ENCODE measurements at places on chromosomes 7 and 10.

DNA sequence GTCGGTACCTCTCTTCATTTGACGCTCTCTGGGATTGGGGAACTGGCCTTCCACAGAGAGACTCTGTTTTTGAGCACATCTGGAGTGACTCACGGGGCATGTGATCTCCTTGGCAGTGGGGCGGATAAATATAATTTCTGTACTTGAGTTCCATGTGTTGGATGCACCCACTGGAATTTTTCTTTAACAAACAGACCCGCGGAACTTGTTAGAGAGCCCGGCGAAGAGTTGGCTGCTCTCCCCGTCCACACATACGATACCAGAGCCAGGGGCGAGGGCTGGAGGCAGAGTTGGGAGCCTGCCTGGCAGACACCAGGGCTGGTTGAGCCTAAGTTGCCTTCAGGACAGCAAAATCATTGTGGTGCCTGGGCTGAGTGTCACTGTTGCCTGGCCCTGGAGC, at the start of gene FAM180A:
FAM180A (minus strand) TSS at position 44 of the 400 bp plus-strand sequence. CDS start 233 bp downstream, outside the sequence.
- DNase-seq: peak; percentile 71

- DNase-seq: no peak
These were observed 244.9 kb downstream of the SKAP2 start for GRCh38 chr7:26619348-26619984.

DNA sequence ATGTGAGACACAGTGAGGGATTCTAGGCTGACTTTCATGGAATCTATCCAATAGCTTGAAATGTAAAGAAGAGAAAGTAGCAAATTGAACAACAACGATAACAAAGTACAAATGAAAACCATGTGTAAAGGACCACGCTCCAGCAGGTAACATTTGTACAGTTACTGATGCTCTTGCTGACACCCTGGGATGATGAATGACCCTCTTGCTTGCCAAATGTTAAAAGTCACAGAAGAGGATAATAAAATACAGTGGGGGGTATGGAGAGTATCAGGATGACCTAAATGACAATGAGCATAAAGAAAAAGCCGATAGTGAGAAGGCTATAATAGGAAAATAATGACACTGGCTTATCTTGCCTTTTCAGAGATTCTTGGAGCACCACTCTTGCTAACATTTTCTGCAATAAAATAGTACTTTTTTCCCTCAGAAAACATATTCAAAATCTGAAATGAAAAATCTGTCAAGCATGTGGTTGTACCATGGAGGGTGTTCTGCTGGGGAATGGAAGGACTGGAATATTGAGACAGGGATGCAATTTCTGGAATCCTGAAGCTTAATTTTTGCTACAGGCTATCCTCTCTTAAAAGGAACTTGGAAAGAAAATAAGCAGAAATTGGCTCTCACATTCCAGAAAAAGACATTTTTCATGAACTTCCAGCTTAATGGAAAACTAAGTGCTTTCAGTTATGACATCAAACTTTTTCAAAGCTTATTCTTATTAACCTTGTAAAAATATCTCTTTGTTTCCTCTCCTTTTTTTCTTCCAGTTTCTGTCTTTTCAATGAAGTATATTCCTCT, 303.2 kb upstream of the GHITM start:
- peak; percentile 14 for DNase-seq

GRCh38 chr10:132328106-132328505, 3.9 kb upstream of the LRRC27 start:
- DNase-seq: no peak

DNA sequence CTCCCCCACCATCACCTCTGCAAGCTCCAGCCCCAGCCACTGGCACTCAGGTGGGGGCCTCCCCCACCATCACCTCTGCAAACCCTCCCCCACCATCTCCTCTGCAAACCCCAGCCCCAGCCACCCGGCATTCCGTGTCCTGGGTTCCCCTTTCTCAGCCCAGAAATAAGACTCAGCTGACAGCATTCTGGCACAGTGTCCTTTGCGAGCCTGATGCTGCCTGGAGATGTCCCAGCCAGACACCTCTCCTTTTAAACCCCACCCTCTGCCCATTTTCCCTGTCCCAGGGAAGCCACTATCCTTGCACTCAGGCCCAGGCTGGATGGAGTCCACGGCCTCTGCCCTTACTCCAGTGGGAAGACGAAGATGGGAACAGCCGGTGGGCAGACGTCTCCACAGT, 49.8 kb downstream of the ELFN1 start:
- DNase-seq: no peak

DNA sequence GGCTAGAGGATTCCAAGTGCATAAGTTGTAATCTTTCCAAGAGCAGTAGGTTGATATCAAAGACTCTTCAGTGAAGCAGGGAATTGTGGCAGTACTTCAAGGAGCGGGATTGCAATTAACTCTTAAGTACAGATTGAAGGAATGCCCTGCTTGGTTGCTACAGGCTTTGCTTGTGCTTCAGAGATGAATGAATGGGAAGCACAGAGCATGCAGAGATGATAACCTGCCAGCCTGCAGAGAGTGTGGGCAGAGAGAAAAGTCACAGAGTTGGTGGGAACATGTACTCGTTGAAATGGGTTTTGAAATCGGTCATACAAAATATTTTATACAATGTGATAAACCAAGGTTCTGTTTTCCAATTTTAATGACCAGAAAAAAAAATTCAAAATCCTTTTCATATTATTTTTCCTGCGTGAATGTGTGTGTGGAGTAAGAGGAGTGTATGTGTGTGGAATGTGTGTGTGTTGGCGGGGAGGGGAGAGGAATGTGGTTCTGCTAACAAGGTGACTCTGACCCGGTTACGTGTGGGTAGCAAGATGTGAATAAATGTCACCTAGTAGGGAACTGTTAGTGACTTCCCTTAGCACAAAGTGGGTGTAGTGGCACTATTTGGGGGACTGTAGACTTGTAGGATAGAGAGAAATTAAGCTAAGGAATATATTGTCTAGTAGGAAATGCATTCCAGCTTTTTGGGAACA, 697.8 kb downstream of the GATA3 start:
- no peak for DNase-seq

DNA sequence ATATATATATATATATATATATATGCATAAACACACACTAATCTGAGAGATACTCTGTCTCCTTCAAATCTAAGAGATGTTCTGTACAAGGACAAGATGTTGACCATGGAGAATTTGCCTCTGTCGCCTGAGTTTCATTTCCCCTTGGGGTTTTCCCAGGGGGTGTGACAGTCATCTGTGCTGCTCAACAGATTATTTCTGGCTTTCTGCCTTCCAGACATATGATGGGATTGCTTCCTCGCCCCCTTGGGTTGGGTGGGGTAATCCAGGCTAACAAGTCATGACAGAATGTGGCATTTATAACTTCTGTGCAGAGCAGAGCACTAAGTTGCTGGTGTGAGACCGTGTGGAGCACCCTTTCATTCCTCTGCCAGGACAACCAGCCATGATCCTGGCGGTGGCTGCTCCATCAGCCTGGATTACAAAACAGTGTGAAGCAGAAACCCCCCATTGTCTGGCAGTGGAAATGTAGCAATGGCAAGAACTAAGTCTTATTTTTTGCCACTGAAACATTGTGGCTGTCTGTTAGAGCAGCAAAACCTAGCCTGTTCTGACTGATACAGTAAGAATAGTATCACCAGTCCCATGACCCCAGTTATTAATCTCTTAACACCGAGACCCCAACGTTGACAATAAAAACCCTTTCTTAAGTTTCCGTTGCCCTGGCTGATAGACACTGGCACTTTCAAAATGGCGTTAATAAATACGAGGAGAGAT, 13.7 kb upstream of the USP6NL start:
- no peak for DNase-seq

DNA sequence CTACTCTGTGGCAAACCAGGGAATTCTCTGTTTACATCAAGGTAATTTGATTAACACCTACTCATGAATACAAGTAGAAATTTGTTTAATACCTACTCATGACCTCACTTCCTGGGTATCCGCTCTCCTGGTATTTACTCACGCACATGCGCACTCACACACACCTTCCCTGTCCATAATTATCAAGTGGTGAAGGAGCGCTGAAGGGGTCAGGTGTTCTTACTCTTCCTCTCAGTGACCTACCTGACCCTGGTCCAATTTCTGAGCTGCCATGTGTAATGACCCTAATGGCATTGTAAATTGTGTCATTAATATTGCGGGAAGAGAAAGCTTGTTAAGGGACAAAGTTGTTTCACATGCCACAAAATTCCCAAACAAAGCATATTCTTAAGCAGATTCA, 41.3 kb upstream of the TRIL start:
- no peak for DNase-seq

GRCh38 chr7:155220903-155221302, 76.8 kb upstream of the INSIG1 start:
- DNase-seq: no peak

GRCh38 chr7:105721571-105722104, 140.3 kb upstream of the EFCAB10 start:
- DNase-seq: no peak

DNA sequence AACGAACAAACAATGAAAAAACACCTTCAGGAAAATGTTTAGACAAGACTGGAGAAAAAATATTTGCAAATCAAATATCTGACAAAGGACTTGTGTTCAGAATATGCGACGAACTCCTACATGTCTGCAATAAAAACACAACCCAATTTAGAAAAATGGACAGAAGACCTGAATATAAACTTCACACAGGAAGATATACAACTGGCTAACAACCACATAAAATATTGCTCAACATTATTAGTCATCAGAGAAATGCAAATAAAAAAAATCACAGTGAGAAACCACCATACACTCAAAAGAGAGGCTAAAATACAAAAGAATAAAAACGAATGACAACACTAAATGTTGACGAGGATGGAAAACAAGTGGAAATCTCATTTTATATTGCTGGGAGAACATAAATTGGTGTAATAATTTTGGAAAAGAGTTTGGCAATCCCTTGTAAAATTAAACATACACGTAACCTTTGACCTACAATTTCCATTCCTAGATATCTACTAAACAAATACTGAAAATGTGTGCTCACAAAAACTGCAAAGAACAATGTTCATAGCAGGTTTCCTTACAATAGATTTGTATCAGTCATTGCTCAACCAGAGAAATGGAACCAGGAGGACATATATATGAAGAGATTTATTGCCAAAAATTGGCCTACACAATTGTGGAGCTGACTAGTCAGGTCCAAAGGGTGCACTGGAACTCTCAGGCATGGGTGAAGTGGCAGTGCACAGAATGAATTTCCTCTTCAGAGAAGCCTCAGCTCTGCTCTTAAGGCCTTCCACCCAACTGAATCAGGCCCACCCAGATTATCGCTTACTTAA, 82.9 kb upstream of the OGDHL start:
- DNase-seq: no peak

- no peak for DNase-seq
These were observed 113.6 kb downstream of the ADCY1 start for GRCh38 chr7:45687721-45688120.

DNA sequence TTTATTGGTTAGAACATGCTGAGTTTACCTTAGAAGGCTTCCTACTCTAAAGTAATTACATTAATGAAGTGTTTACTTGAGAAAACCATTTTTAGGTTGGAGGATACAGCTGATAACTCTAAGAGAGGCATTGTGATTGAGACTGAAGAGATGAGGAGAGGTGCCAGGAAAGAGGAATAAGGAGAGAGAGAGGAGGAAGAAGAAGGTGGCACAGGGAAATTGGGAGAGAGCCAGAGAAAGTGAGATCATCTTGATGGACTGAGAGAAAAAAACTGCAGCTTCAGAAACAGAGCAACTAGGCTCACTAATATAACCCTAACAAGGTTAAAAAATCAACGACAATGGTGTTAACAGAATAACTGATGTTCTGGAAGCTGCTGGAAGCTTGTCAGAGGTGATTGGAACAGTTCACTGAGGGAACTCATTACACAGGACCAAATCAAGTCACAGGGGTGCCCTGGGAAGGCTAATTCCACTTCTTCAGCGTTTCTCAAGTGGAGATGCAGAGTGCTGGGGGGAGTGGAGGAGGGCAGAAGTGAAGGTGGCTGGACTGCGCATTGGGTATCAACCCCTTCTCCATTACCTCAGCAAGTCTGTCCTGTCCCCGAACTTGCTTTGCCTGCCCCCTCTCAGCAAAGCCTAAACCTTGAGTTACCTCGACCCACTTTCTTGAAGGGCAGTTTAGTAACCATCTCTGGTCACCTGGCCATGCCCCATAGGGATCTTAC, 6.9 kb upstream of the SORBS1 start:
- DNase-seq: no peak

DNA sequence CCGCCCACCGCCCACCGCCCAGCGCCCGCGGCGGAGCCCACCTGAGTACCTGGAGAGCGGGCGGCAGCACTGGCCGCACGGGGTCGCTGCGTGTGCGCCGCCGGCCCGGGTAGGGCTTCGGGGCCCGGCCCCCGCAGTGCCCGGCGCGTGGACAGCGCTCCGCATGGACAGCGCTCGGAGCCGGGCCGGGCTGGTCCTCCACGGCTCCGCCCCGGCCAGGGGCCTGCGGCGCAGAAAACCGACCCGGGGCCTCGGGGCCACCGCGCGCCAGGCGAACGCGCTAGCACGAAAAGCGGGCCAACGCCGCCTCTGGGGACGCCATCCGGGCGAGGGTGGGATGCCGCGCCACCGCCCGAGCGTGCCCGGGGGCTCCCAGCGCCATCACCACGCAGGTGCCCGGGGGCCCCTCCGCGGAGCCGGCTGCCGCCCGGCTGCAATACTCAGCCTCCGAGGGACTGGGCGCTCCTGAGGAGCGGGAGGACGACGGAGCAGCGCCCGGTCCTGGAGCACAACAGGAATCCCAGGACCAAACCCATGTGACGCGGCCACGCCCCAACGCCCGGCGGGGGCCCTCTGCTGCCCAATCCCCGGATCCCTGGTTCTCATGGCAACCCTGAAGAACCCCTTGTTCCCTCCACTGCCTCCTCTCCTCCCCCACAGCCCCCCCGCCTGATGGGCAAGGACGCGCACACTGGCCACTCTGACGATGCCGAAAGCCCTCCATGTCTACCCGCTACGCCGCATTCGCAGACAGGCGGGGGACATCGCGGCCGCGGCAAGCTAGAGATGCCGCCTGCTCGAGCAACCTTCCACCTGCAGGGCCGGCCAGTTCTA, at the start of gene GRB10:
GRB10 (minus strand) TSS at position 522 of the 834 bp plus-strand sequence. CDS start 50,574 bp downstream, outside the sequence.
- no peak for DNase-seq

- no peak for DNase-seq
These were observed 123.6 kb upstream of the ANK3 start for GRCh38 chr10:60513281-60513680.

DNA sequence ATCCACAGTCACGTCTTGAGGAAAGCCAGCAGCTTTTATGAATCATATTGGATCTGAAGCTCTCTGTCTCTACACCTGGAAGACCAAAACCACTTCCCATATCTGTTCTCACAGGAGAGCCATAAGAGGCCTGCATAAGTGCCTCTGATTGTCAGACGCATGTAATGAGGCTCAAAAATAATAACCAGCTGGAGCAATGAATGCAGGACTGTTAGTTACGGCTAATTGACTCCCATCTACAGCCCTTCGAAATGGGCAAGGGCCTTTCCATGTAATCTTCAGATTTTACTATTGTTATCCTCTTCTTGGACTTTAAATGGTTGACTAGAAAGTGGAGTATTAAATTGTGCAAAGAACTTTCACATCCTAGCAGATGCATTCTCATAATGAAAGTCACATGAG, 4.4 kb upstream of the SEMA3C start:
- DNase-seq: no peak

Data from muscle of arm (tissue), 14 donors.